Myocyte (in vitro differentiated cells): ENCODE measurements at places on chromosomes 2 and 18. TPM values are rescaled to one million over a fixed set of nuclear protein-coding genes. Genes with fewer than 3 reads are reported as not detected.

GRCh38 chr2:129935118-129935517 is 44.3 kb upstream of the RAB6C start:
- no peak for DNase-seq

DNA sequence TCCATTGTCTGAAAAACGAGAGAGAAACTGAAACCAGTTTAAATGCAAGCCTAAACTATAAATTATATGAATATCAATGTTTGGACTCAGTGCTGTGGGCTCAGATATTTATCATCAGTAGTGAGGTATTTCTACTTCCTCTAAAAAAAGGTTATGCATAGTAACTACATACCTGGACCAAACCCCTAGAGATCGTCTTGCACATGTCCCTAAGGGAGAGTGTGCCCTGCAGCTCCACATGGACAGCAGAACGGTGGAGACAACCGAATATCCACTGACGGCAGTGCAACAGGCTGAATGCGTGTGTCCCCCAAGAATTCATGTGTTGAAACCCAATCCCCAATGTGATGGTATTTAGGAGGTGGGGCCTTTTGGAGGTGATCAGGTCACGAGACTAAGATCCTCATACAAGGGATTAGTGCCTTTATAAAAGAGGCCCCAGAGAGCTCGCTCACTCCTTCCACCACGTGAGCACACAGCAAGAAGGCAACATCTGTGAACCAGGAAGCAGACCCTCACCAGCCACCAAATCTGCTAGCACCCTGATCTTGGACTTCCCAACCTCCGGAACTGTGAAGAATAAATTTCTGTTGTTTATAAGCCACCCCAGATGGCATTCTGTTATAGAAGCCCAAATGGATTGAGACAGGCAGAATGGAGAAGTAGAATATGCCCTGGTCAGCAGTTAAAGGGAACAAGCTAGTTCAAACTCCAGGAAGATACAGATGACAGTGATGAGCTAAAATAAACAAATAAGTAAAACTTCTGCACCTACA is 208.4 kb downstream of the ANAPC1 start:
- DNase-seq, result no peak

GRCh38 chr18:12409469-12409868 is 1.7 kb downstream of the PRELID3A start:
- DNase-seq, result peak; percentile 85

DNA sequence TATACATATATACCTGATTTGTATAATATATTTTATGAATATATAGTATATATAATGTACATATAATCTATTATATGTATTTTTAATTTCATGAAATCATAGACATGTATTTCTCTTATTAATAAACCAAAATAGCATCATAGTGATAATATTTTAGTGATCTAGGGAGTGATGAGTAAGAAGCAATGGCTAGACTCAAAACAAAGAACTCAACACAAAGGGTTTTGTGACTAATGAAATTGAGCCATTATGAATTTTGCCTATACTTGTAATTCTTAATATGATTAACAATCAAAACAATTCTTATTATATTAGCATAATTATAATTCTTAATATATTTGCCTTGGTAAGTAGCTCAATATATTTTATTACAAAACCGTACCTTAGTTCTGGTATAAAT is 1614.1 kb upstream of the TMEFF2 start:
- DNase-seq, result no peak

DNA sequence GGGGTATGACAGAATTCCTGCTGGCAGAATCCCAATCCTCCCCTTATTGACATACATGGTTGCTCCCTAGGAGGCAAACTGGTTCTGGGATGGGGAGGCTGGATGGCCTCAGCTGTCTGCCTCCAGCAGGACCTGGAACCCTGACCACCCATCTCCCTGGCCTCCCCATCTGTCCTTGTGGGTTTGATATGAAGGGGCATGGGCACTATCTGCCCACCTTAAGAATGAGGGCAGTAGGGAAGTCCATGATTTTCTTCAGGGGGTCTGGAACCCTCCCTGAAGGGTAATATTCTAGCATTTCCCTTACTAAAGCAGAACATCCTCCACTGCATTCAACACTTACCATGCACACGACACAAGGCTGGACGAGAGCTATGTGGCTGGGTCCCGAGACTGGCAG is 113.6 kb downstream of the VAPA start:
- DNase-seq, result no peak

GRCh38 chr2:180823546-180824141 is 156.8 kb upstream of the UBE2E3 start:
- peak; percentile 7 for DNase-seq

DNA sequence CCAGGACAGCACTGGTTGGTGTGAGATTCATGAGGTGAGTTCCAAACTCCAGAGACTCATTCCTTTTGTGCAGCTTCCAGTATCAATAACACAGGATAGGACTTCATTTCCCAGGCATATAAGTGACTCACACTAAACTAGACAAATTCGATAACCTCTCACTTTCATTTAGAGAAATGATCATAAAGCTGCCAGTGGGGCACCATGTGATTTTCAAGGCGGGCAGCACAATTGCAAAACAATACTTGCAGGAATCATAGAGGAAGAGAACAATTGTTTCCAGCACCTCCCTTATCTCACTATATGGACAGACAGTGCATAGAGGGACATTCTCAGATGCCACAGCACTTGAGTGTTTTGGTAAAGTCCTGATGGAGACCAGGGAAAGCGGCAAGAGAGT is 31.3 kb upstream of the DNAH7 start:
- no peak for DNase-seq

DNA sequence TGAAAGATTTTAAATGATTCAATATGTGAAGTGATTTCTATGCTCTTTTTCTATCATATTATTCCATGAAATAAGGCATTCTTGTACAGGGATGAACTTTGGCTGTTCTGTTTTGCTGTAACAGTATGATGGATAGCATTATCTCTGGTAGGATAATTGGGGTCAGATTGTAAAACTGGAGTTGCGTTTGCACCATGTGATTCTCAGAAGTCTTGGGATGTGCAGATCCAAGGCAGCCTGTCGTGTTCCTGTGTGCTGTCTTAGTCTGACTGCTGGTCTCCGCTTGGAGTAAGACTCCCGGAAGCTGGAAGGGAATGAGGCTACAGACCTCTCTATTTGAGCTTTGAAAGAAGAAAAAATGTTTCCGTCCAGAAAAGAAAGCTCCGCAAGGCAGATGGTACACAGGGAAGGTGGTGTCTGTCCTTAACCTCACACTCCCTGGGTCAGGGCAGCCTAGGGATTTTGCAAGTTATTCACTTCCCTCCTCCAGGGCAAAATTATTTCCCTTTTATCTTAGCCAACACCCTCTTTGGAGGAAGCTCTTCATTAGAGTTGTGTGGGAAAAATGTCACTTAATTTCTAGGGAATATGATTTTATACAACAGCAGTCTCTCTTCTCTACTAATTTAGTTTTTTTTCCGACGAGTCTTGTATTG is 250.6 kb downstream of the PTPRM start:
- DNase-seq, result no peak

DNA sequence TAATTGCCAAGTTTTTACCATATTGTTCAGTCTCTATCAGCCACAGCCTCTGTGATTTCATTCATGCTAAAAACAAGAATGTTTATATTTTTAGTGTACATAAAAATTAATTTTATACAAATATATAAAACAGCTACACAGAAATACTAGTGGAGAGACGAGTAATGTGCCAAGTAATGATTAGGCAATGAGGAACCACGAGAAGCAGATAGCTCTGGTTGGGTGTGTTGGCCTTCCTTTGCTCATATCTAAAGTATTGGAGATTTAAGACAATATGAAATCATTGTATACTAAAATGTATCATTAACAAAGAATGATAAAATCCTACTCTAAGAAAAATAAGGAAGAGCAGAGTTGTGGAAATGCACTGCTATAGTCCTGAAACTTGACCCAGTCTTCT is 326.7 kb downstream of the AGAP1 start:
- no peak for DNase-seq

DNA sequence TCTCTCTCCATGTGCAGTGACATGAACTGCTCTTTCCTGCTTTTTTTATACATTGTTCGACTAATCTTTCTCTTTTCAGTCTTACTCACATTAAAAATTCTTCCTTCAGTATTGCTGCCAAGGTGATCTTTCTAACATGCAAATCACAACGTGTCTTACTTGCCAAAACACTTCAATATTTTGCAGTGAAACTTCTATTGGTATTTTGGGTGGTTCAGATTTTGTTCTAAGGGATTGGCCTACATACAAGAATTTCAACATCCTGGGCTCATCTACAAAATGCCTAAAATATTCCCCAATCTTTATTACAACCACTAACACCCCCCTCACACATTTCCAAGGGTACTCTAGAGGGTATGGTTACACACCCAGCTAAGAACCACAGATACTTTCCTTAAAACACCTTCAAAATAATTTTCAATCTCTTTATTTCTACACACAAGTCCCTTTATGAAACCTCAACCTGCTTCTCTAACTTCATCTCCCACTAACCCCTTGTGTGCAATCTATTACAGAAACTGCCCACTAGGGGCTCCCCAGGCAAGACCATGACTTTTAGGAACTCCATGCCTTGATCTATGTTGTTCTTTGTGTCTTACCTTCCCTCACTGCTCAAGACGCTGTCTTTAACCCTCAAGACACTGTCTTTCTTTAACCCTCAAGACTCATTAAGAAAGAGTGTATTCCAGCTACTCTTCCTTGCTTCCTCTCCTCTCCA is 50.9 kb downstream of the COL3A1 start:
- DNase-seq, result no peak

DNA sequence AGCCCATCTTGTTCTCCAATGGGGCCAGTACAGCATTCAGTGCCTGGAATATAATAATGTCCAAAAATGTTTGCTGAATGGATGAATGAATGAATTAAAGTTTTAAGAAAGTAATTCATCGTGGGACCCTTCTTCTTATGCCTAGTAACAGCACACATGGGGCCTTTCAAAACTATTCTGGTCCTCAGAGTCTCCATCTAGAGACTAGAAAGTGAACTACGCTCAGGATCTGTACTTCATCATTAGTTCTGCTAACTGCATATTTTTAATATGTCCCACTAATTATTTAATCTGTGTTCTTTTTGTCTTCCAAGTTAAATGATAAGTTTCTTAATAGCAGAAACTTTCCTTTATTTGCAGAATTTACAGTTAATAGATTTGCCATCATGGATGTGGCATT is 172.5 kb downstream of the SMAD2 start:
- no peak for DNase-seq

DNA sequence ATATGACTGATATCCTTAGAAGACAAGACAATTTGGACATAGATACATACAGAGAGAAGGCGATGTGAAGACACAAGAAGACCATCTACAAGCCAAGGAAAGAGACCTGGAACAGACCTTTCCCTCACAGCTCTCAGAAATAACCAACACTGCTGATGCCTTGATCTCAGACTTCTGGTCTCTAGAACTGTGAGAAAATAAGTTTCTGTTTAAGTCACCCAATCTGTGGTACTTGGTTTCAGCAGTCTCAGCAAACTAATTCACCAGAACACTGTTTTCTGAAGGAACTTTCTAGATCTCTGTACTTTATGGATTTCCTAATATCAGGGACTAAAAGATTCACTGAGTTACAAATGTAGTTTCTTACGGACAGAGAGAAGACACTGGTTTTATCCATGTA is 58.8 kb downstream of the NAB1 start:
- DNase-seq, result no peak

GRCh38 chr18:44564922-44565321 is 115.8 kb upstream of the SETBP1 start:
- DNase-seq, result peak; percentile 32

- peak; percentile 94 for DNase-seq
These were observed 48.7 kb downstream of the LYPD1 start for GRCh38 chr2:132621131-132621875.

DNA sequence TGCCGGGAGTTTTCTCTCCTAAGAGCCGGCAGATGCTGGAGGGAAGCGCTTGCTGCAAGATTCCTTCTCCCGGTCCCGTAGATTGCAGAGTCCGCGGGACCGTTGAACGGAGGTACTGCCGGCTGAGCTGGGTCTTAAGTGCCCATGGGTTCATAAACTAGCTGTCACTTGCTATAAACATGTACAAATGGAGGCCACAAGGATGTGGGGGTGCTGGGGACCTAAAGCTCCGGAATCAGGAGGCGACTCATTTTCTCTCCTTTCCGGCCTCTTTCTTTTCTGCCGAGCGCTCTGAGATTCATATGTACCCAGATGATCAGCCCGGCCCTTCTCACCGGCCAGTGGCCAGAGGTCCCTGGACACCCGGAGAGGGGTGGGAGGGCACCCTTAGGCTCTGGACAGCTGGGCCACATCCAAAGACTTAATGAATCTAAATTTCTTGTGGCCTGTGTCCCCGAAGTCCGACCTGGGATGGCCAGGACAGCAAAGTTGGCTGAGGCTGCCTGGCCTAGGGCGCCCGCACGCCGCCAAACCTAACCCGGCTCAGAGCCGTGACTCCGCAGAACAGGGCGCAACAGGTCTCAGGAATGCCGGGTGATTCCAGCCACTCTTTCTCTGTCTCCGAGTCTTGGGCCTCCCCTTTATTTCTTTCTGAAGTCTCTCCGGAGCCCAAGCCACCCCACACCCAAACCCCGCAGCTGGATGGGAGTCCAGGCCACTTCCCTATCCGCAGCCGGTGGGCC is 2.4 kb upstream of the PAX3 start:
- no peak for DNase-seq

DNA sequence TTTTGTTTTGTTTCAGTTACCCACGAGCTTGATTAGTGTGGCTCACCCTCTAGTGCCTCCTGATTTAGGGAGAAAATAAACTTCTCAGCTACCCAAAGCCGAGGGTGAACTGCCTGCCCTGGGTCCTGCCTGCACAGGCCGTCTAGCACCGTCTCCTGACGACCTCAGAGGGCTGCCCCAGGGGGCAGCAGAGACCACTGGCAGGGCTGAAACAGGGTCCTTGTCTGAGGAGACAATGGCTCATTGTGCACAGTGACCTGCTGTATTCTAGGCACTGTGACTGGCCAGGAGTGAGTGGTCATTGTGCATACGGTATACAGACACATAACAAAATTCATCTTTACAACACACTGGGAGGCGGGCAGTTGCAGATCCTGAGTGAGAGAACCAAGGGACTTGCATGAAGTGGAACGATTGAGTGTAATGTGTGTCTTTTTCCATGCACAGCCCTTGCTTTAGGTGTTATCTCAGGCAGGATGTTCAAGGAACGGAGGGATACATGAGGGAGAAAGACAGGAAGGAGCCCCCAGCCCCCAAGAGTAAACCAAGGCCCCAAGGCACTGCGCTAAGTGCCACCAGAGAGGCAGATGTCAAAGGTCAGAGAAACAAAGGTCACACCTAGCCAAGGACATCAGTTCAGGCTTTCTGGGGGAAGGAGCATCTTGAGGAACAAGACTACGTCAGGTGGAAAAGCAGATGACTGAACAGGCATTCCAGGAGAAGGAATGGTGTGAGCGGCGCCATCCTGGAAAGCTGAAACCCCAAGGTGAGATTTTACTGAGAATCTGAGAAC is 421.3 kb downstream of the LPIN1 start:
- no peak for DNase-seq

- no peak for DNase-seq
These were observed 120.5 kb downstream of the BCL2 start for GRCh38 chr18:63198868-63199742.

The CROCC2 gene
- total RNA-seq, result 0.05 TPM in 1 of 2 replicates, not detected in the other

The SPC25 gene
- 0.24 TPM in 1 of 2 replicates, not detected in the other for total RNA-seq

The ZSWIM2 gene
- total RNA-seq, result 0.16 TPM in 1 of 2 replicates, not detected in the other

The IRS1 gene
- 32.3 and 38.1 TPM in 2 replicates for total RNA-seq

The NEURL3 gene
- not detected in 2 replicates for total RNA-seq

The ITGB6 gene
- 145 and 152 TPM in 2 replicates for total RNA-seq

The GYPC gene
- total RNA-seq, result 13.7 and 14.4 TPM in 2 replicates

The TAF1B gene
- total RNA-seq, result 7.0 and 15.8 TPM in 2 replicates
